ENCODE measurements at places on chromosomes 4 and X.
A peak's percentile ranks its signal among the peaks of the same experiment; 100 is the strongest.

GRCh38 chrX:122835886-122836285, 348.2 kb upstream of the GRIA3 start:
- DNase-seq: no peak

DNA sequence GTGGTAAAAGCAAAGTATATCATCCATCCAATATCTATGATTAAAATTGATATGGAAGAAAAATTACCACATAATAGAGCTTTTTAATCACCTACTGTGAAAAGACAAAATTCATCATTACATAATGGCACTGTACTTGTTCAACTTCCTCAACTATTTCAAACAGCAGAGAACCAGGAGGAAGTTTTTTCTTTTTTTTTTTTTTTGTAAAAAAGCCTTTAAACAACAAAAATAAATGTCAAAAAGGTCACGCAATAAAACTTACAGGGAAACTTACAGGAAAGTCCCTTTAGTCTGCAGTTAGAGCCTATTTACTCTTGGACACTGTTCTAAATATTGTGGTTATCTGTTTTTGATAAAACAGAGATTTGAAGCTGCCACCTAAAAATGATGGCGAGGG, 4.8 kb downstream of the PDGFC start:
- no peak for DNase-seq

- DNase-seq: no peak
These were observed 54.9 kb upstream of the LGI2 start for GRCh38 chr4:25085671-25086070.

- DNase-seq: no peak
These were observed 20.5 kb downstream of the SPIN4 start for GRCh38 chrX:63330681-63331080.

DNA sequence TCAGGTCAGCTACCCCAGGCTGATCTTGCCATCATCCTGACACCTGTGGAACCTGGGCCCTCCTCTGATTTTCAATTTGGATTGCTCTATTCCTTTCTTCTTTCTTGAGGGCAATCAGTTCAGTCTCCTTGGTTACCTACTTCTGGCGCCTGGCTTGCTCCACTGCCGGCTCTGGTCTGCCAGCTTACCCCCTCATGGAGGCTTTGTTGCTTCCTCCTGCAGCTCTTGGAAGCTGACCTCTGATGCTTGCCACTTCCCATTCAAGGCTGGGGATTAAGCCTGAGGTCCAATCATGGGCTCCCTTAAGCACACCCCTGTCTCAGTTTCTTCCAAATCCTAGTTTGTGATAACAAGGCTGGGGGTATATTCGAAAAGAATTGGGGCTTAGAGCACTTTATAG, 5.4 kb downstream of the TMEM154 start:
- DNase-seq: no peak

DNA sequence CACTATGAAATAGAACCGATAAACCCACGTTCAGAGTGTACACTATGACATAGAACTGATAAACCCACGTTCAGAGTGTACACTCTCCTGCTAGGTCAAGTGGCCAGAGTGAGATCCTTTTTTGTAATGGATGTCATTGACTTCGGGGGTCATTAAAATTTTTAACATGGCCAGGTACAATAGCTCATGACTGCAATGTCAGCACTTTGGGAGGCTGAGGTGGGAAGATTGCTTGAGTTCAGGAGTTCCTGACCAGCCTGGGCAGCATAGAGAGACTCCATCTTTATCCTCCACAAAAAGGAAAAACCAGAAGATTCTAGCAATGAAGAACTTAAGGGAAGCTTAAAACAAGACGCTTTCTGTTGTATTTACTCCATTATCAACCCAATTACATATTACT, 439.7 kb upstream of the FRG1 start:
- no peak for DNase-seq

DNA sequence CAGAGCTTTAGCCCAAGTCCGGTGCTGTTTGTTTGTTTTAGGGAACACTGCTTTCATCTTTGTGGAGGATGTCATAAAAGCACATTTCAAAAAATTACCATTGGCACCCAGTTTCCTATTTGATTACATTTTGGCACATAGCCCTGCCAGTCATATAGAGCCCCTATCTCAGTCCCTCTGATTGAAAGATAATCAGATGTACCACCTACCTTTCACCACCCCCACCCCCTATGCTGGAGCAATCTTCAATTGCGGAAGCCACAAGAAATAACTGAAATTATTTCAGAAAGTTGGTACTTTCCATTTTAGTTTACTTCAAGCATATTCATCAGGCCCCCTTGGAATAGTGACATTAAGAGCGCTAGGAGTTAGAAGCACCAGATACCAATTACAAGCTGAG, 136.7 kb upstream of the RPL34 start:
- no peak for DNase-seq

DNA sequence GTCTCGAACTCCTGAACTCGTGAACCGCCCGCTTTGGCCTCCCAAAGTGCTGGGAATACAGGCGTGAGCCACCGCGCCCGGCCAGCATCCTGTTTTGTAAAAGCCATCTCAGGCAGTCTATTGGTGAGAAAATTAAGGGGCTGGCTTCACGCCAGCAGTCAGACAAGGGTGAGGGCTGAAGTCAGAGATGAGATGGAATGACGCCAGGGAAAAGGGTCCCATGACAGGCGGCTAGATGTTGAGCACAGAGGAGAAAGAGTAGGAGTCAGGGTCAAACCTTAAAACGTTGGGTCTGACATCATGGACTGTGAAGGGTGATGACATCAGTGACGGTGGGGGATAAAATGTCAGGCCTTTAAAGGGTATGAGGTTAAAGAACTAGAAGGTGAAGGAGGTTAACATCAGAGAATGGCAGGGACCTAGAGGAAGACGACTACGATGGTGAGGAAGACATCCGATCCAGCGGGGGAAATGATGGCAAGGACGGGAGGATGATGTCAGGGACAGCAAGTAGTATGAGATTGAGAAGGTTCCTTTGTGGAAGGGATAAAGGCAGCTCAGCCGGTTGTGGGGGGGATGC, 504 bp upstream of the RBM3 start:
- no peak for DNase-seq

DNA sequence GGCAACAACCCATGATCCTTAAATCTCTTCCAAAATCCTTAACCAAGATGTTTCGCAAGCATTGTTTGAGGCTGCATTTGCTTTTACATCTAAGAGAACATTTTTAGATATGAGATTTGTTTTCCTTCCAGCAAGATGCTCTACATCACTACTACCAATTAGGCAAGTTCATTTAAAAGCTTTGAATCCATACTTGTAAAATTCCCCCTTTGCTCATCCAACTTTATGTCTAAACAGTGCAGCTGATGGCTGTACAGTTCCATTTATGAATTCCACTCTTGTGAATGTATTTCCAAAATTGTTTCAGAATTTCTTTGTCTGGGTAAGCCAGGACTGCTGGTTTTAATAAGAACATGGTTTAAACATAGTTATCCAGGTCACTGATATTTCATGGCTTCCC, 31.5 kb downstream of the RAI2 start:
- DNase-seq: no peak

DNA sequence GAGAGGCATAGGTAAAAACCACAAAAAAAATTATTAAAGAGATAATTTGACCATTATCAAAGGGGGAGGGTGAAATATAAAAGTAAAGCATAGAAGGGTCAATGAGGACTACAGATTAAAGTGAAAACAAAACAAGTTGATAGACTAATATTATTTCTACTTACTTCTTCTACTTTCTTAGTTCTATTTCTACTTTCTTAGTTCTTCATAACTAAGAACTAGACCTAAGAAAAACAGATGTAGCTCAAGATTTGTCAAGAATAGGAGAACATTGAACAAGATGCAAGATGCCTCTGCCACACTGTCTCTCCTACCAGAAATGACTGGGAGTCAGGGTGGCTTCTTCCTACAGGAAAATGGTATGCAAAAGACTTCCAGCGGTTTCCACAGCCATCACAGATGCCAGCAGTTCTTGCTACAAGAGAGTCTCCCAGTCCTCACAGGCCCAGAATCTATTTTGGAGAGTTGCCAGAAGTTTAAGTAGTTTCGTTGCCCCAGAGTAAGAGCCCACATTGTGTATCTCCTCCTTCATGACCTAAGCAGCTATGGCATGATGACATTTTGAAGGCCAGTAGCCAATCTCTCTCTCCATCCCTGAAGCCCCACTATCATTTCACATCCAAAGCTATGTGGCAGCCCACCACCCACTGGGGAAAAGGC, 42.9 kb upstream of the DDX60 start:
- DNase-seq: no peak

DNA sequence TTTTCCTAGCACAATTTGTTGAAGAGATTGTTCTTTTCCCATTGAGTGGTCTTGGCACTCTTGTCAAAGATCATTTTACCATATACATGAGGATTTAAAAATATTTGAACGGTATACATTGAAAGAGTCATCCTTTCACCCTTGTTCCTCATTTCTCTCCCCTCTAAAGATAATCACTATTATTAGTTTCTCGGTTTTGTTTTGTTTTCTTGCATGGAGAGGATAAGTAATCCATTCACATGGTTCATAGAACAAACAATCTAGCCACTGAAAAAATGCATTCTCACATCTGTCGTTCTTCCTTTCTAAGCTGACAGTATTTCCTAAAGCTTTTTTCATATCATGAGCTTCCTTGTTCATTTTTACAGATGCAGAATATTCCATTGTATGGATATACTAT, 39.2 kb upstream of the MSMO1 start:
- no peak for DNase-seq

GRCh38 chr4:145436114-145436513, 45.5 kb upstream of the SMAD1 start:
- DNase-seq: no peak

DNA sequence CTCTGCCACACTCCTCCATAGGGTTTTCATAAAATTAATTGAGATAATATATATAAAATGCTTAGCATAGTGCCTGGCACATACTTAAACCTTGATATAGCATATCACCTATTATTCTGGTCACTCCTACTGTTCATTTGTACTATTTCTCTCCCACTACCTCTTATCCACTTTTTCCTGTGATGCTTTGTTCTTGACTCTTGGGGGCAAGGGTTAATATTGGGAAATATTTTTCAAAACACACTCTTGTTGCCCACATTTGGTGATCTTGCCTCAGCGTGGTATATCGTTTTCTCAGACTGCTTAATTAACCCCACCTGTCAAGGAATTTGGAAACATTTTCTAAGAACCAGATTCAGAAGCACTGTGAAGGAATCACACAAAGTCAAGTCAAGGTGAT, 16.3 kb downstream of the SERPINA7 start:
- no peak for DNase-seq

DNA sequence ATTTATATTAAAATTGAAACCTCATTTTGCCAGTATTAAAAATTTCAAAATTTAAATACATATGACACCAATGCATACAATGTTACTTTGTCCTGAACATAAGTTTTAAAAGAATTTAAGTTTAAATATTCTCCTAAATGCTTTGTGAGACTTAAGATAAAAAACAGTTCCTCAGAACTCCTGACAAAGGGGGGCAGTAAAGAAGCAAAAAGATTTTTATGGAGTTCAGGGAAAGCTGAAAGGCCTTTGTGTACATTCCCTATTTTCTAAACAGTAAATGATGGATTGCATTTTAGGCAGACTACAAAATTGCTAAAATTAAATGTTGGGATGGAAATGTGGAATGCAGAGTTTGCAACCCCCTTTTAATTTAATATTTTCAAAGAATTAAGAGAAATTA, 81.7 kb downstream of the SNCA start:
- no peak for DNase-seq

GRCh38 chrX:40097504-40098263, at the start of gene BCOR:
TSS of gene BCOR (minus strand) at chrX:40097958. CDS start at chrX:40077929, 20,029 bp downstream.
- DNase-seq: peak; percentile 75

DNA sequence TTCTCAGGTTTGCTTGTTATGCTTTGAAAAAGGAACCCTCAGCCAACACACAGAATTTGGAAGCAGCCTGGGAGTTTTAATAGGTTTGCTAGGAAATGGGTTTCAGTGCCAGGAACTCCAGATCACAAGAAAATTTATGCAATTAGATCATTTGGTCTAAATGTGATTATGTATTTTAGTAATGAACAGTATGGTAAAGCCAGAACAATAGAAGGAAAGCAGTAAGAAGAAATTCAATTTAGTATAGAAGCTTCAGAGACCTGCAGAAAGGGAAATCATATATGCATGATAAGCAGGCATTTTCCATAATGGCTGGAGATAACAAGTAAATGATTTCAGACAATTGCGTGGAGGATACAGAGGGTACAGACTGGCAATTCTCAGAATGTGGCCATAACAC, 184.7 kb downstream of the KCNIP4 start:
- no peak for DNase-seq

GRCh38 chr4:124066595-124066994, 645.9 kb downstream of the ANKRD50 start:
- no peak for DNase-seq

- DNase-seq: no peak
These were observed 225.4 kb upstream of the AGA start for GRCh38 chr4:177667687-177668086.

GRCh38 chrX:12962041-12962504, 12.8 kb upstream of the TMSB4X start:
- DNase-seq: no peak

- DNase-seq: no peak
These were observed 458.1 kb downstream of the STIM2 start for GRCh38 chr4:27318740-27319139.

DNA sequence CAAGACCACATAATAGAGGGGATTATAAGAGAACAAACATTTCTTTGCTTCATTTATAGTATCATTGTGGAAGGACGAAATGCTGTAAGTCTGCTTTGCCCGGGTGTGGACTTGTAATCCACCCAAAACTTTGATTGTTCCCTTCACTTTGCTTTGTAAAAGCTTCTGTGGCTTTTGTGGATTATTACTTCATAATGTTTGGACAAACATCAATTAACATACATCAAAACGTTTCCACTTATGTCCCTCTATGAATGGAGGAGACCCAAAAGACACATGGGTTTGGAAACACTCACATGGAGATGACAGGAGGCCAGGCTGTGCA, 415.4 kb downstream of the SPRY1 start:
- no peak for DNase-seq

GRCh38 chrX:42219231-42219630, 295.9 kb upstream of the CASK start:
- no peak for DNase-seq

DNA sequence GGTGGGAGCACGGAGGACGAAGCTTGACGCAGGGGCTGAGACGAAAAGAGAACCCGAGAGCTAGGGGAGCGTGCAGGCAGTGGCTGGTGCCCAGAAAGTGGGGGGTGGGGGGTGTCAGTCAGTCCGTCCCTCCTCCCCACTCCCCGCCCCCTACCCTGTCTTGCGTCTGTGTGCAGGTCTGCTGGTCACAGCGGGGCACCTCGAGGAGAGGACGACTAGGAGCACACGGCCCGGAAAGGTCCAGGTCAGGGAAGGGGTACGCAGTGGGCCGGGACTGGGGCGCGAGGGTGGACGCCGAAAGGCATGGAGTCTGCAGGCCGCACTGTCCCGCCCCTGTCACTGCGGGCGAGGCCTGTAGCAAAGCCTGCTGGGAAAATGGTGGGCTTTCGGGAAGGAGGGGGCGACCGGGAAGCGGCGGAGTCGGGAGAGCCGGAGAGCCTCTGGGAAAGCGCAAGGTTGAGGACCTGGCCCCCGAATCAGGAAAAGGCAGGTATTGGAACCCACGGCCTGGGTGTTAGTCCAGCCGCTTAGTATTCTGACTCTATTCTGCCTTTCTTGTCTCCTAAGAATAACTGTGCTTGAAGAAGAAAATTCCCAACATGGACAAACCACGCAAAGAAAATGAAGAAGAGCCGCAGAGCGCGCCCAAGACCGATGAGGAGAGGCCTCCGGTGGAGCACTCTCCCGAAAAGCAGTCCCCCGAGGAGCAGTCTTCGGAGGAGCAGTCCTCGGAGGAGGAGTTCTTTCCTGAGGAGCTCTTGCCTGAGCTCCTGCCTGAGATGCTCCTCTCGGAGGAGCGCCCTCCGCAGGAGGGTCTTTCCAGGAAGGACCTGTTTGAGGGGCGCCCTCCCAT, 769 bp downstream of the TCEAL1 start:
- DNase-seq: peak; percentile 15

- no peak for DNase-seq
These were observed 35.5 kb downstream of the TBC1D9 start for GRCh38 chr4:140720387-140721304.

Data from hematopoietic multipotent progenitor cell treated with erythropoietin and hydrocortisone succinate and interleukin-3 and kit ligand, for 17 days (in vitro differentiated cells).